ENCODE measurements at places on chromosomes 2 and 18. TPM values are rescaled to one million over a fixed set of nuclear protein-coding genes. Genes with fewer than 3 reads are reported as not detected.

- no peak for DNase-seq
Measured at GRCh38 chr2:218079943-218080913, 11.2 kb downstream of the RUFY4 start.

Gene TUBB8B
- total RNA-seq = not detected

- no peak for DNase-seq
Measured at GRCh38 chr2:23537991-23538390, 153.0 kb downstream of the KLHL29 start.

Gene GPR17
- total RNA-seq = not detected

- no peak for DNase-seq
Measured at GRCh38 chr2:173782681-173783080, 182.5 kb downstream of the SP3 start.

- no peak for DNase-seq
Measured at GRCh38 chr2:194443926-194444325, 1213.1 kb upstream of the SLC39A10 start.

GRCh38 chr2:106140913-106141312 lies 53.2 kb downstream of the UXS1 start:
- no peak for DNase-seq

GRCh38 chr18:70228536-70228935 lies 23.0 kb upstream of the RTTN start:
- DNase-seq = no peak

GRCh38 chr2:20352230-20352578 lies 1.6 kb upstream of the PUM2 start:
- DNase-seq = no peak

Gene FSIP2
- total RNA-seq = 0.05 TPM

Gene GREB1
- total RNA-seq = 0.65 TPM

GRCh38 chr18:36331521-36331971 lies 34.0 kb downstream of the FHOD3 start:
- no peak for DNase-seq

- DNase-seq = no peak
Measured at GRCh38 chr2:85889627-85890281, 964 bp upstream of the ST3GAL5 start.

Gene CDK15
- not detected for total RNA-seq

GRCh38 chr2:143802242-143802641 lies 673.0 kb downstream of the ARHGAP15 start:
- no peak for DNase-seq

- no peak for DNase-seq
Measured at GRCh38 chr2:143083636-143084035, 45.6 kb upstream of the ARHGAP15 start.

Gene AP1S3
- 8.8 TPM for total RNA-seq

DNA sequence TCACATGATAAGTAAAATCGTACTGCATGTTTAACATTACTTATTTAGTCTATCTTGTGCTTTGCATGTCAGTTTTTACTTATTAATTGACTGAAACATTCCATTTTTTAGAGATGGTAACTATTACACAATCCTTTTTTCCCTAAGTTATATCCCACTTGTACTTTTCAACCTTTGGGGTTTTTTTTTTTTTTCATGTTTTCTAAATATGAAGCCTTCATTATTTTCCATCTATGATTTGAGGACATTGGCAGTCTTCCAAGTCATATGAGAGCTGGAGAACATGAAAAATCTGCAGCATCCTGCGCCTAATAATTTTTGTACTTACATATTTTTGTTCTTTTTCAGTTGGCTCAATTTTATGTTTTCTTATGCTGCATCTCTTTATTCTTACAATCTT lies 113.9 kb downstream of the MYO1B start:
- no peak for DNase-seq

Gene HOXD8
- not detected for total RNA-seq

DNA sequence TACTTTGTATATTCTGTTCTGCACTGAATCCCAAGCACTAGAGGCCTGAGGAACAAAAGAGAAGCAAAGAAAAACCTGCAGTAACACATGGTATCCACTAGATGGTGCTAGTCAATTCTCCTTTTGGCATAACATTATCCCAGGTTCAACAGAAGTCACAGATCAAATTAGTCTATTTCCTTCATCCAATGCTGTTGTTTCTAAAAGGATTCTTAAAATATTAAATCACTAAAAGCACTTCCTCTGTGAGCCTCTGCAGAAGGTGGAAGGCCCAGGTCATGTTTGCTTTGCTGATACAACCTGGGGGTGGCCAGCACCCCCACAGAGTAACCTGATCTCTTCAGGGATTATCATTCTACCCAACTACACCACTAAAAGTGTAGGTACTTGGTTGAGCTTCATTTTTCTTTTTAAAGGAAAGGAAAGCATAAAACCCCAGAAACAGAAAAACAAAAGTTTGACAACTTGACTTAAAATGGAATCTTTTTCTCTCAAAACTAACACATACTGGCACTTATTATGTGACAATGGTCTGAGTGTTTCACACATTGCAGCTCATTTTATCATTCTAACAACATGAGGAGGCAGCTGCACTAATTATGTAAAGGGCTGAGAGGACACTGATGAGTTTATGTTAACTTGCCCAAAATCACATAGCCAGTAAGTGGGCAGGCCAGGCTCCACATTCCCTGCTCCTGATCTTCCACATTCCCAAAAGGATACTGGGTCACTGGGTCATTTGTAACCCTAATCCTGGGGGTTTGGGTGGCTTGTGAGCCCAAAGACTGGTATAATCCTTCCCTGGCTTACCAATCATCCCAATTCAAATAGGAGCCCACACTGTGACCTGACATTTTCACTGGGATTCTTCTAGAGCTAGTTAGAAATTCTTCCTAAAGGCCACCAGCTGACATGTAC lies 66.8 kb upstream of the DNER start:
- no peak for DNase-seq

Gene LDAH
- total RNA-seq = 27.0 TPM

- DNase-seq = no peak
Measured at GRCh38 chr2:75549401-75550253, 11.1 kb downstream of the EVA1A start.

Gene FHOD3
- not detected for total RNA-seq

GRCh38 chr2:143071185-143071876 lies 57.9 kb upstream of the ARHGAP15 start:
- DNase-seq = no peak

Gene HJURP
- total RNA-seq = 94.6 TPM

- no peak for DNase-seq
Measured at GRCh38 chr18:58394046-58394445, 234.8 kb downstream of the ALPK2 start.

DNA sequence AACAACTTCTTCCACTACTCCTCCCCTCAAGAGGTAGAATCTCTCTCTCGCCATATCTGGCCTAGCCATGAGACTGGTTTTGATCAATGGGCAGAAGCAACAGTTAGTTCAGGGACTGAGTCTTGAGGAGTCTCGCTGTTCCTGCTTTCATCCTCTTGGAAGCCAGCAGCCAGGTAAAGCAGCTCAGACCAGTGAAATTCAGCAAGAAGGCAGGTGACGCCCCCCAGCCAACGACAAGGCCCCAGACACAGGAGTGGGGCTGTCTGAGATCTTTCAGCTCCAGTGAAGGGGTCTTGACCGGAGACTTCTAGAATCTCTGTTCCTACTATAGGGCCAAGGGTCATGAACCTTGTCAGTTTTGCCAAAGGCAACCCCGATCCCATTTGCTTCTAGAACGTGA lies 39.7 kb upstream of the ACAA2 start:
- DNase-seq = no peak

Gene IL36B
- not detected for total RNA-seq

DNA sequence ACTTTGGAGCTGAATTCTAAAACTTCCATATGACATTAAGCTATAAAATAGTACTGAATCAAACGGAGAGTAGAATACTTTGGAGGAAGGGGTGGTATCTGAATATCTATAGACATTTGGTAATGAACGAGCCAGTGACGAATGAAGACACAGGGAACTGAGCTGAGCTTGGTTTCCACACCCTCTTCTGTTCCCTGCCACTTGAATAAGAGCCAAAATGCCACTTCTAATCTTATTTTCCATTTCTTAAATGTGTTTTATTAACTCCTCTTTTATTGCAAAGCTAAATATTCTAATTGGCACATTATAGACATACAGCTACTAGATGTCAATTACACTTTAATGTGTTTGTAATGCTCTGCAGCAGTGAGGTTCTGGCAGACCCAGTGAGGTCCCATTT lies 76.1 kb downstream of the AFF3 start:
- DNase-seq = no peak

Gene CCDC121
- 0.11 TPM for total RNA-seq

DNA sequence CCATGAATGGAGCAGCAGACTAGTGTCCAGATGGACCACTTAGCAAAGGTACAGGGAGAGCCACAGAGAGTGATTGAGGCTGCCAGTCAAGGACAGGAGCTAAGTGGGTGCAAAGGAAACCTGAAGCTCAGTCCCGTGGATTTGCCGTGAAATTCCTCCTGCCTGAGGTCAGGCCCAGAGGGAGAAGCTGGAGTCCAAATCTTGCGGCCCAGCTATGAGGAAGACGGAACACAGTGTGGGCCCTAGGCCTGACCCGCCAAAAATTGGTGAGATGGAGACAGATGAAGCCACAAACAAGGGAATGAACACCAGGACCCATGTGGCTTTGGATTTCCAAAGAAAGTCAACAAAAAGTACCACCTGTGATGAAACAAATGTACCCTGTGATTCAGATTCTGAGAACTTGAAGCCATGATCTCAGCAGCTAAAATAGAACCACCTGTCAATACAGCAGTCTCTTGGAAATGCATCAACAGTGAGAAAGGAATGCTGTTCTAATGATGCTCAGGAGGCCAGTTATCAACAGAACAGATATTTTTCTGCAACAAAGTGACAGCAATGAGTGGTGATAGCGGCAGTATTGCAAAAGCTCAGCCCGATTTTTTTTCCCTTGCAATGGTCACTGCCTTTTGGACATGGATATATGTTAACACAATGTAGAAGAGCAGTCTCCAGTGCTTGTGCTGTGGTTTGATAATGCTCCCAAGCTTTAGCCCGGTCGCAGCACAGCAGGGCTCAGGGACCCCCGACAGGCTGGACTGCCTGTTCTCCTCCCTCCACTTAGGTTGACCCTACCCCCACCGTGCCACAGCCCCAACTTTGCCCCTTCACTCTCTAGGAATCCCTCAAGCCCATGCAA lies 10.7 kb downstream of the COL6A3 start:
- DNase-seq = no peak

Gene TBC1D8
- 3.4 TPM for total RNA-seq

DNA sequence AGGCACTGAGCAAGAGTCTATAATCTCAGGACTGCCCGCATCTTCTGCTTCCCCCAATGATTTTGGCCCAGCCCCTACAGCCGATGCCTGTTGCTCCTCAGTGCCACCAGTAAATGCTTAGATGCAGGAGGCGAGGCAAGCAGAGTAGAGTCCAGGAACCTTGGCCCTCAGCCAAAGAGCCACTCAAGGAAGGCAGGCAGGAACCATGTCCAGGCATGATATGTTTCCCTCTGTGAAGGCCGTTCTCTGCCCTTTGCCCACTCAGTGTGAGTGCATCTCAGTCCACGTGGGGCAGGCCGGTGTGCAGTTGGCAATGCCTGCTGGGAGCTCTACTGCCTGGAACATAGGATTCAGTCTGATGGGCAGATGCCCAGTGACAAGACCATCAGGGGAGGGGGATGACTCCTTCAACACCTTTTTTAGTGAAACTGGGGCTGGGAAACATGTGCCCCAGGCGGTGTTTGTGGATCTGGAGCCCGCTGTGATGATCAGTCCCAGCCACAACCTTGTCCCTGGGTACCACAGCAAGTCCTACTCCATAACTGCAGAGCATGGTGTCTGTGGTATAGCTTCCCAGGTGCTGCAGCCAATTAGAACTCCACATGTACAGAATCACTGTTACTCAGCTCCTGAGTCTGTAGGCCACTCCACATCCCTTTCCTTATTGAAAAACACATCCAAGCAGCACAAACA lies 9.7 kb upstream of the DNAJB2 start:
- no peak for DNase-seq

DNA sequence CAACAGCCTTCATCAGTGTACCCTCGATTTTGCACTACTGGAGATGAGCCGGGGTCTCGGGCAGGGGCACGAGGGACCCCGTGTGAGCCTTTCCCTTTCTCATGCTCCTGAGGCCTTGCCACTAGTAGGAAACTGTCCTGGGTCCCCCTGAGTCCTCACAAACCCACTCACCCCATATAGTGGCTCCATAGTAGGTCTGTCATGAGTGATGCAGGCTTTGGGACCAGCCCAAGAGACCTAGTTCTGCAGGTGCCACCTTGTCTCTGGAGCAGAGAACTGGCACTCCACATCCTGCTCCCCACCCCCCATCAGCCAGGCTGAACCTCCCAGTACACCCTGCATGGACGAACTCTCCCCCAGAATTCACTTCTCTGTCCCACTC lies 187.1 kb downstream of the SMAD7 start:
- DNase-seq = no peak

DNA sequence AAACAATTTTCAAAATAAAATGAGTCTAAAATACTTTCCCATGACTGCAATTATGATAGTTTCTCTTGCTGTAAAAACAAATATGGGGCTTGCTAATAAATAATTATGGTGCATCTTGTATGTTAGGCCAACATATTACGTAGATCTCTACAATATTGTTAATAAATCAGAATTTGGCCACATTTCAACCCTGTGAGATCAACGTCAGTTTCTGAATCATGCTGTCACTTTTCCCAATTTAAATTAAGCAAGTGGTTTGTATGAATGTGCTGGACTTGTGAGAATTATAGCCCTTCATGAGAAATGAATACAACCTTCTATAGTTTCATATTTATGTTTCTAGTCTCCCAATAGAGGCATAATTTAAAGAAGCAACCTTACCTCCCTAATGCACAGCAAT lies 808.9 kb downstream of the SUCLG1 start:
- DNase-seq = no peak

- DNase-seq = no peak
Measured at GRCh38 chr2:213980883-213981282, 430.0 kb upstream of the VWC2L start.

DNA sequence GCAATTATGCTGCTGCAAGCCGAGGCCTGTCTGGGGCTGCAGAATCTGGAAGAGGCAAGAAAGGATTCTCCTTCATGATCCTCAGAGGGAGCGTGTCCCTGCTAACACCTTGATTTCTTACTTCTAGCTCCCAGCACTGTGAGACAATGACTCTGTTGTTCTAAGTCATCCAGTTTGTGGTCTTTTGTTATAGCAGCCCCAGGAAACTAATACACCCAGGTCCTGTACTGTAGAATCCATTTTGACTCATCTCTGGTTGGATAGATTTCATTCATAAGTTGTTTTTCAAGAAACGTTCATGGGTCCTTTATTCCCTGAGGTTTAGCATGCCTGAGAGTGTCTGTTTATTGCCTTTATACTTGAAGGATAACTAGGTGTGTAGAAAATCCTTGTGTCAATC lies 112.7 kb downstream of the TMEM17 start:
- DNase-seq = no peak

GRCh38 chr2:238444242-238444641 lies 17.5 kb downstream of the ASB1 start:
- no peak for DNase-seq

DNA sequence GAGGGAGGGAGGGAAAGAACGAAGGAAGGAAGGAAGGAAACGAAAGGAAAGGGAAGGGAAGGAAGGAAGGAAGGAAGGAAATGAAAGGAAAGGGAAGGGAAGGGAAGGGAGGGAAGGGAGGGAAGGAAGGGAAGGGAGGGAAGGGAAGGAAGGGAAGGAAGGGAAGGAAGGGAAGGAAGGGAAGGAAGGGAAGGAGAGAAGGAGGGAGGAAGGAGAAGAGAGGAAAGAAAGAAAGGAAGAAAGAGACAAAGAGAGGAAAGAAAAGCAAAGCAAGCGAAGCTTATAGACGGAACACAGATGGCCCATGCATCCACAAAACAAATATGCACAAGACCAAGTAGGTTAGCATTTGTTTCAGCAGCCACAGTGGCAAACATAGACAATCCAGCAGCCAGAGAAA lies 20.4 kb upstream of the GALNT3 start:
- DNase-seq = no peak

- DNase-seq = no peak
Measured at GRCh38 chr2:16023506-16024360, 83.4 kb downstream of the MYCN start.

Gene DAW1
- not detected for total RNA-seq
